ENCODE measurements at places on chromosomes 7 and 10. TPM values are rescaled to one million over a fixed set of nuclear protein-coding genes. Genes with fewer than 3 reads are reported as not detected.
A peak's percentile ranks its signal among the peaks of the same experiment; 100 is the strongest.

DNA sequence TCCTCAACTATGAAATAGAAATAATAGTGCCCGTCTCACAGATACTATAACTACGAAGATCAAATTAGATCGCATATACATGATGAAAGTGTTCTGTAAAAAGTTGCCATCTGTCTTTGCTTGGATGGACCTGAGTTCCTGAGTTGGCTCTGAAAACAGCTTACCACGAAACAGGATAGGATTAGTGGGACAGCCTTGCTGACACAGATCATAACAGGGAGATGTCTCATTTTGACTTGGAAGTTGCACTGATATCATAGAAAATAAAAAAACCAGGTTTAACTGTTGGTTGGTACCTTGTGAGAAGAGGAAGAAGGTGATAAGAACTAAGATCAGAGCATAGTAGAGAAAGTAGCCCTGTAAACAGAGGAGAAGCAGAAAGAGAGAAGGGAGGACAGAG lies 79.3 kb upstream of the AGBL3 start:
- H3K27me3 ChIP-seq = no peaks in the 10 kb centered on the region
- H3K36me3 ChIP-seq = no peaks in the 10 kb centered on the region
- no peak for DNase-seq
- H3K4me1 ChIP-seq = peaks cover 85% of the 10 kb centered on the region
- H3K27ac ChIP-seq = peak overlapping the region; percentile 37

Gene ZKSCAN5
- 9.6 TPM for total RNA-seq

DNA sequence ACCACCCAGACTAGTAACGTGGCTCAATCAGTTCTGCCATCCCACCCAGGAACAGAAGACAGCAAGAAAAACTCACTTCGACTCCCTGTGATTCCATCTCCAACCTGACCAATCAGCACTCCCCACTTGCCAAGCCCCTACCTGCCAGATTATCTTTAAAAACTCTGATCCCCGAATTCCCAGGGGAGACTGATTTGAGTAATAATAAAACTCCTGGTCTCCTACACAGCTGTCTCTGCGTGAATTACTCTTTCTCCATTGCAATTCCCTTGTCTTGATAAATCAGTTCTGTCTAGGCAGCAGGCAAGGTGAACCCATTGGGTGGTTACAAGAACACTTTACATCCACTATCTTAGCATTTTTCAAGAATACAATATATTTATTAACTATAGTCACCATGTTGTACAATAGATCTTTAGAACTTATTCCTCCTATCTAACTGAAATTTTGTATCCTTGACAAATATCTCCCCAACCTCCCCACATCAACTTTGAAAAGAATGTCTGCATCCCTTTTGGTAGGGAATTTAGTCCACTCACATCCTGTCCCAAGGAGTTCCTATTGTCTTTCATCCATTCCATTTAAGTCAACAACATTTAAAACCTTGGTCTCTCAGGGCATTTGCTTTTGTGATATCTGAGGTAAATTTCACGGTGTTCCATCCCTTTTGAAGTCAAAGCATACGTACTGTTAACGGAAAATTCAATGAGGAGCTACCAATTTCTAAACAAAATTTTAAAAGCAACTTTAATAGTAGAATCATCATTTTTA lies 163.7 kb downstream of the MACC1 start:
- H3K36me3 ChIP-seq = no peaks in the 10 kb centered on the region
- no peak overlapping the region for H3K27ac ChIP-seq
- no peaks in the 10 kb centered on the region for H3K4me1 ChIP-seq
- H3K4me3 ChIP-seq = no peak overlapping the region

GRCh38 chr10:36494371-36494770 lies 631.0 kb upstream of the ANKRD30A start:
- peak; percentile 30 for DNase-seq
- H3K27ac ChIP-seq = no peak overlapping the region
- peaks cover under 1% of the 10 kb centered on the region for H3K4me1 ChIP-seq
- no peaks in the 10 kb centered on the region for H3K27me3 ChIP-seq
- H3K4me3 ChIP-seq = no peak overlapping the region

GRCh38 chr7:90188281-90188680 lies 23.3 kb upstream of the STEAP2 start:
- no peak for DNase-seq
- H3K4me1 ChIP-seq = no peaks in the 10 kb centered on the region
- no peak overlapping the region for H3K4me3 ChIP-seq
- H3K27ac ChIP-seq = no peak overlapping the region

Data from heart left ventricle (tissue), 16 donors.